ENCODE measurements at places on chromosomes 6 and 20.
A peak's percentile ranks its signal among the peaks of the same experiment; 100 is the strongest.

DNA sequence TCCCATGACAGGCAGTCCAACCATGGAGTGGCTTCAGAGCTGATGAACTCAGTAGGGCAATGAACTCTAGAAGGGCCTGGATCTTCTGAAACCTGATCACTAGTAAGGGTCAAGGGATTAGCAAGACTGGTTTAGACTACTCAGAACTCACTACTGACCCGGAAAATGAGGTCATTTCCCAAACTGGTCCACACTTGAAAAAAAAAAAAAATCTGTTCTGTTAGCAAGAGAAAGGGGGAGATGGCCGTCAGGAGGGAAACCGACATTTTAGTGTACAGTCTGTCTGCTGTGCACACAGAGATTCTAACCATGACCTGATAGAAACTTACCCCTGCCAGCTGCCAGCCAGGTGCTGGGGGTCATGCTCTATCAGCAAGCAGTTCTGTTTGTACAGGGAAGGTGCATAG is 262.4 kb upstream of the AGPAT4 start:
- no peak for DNase-seq

DNA sequence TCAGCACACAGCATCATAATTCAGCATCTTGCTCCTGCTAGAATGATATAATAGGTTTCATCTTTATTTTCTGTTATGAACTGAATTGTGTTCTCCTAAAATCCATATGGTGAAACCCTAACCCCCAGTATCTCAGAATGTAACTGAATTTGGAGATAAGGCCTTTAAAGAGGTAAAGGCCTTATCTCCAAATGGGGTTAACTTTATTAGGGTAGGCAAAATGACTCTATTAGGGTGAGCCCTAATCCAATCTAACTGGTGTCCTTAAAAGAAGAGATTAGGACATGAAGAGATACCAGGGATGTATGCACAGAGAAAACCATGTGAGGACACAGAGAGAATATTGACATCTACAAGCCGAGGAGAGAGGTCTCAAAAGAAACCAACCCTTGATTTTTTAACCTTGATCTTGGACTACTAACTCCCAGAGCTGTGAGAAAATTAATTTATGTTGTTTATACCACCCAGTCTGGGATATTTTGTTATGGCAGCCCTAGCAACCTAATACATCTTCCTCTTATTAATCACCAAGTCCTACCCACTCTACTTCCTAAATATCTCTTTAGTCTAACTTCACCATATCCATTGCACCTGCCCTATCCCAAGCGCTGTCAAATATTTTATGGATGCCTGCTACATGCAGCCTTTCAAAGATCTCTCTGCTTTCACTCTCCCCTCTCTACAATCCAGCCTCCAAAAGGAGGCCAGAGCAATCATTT is 8.5 kb upstream of the MRS2 start:
- DNase-seq, result no peak

DNA sequence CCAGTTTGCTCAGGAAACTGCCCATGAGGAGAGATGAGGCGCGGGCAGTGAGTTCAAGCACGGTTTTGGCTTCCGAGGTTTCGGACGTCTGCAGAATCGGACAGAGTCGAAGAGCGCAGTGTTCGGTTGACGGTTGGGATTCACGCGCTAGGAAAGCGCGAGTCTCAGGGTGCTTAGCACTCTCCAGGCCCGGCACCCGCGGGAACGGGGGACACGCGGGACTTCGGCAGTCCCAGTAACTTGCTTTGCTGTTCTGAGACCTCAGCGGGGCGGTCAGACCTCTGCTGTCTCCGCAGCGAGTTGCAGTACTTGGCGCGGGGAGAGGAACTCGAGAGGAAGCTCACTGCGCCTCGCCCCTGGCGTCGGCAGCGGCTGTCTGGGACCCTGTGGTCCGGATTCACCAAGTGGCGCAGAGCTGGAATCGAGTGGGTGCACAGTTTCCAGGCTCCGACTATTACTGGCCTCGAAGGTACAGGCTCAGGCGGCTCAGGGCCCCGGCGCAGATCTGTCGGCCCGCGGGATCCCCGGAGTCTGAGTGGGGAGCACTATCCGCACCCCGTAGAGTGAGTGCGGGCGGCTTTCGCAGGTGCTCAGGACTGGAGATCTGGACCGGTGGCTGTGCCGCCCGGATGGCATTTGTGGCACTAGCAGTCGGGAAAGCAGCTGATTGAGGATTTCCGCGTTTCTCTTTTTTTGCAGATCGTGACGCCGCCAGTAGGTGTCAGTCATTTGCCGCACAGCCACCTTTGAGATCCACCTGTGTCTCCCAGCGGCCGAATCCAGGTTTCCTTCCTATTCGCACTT is at the start of gene POM121L2:
POM121L2 (minus strand) TSS at position 128 of the 804 bp plus-strand sequence; CDS start at position 25, 103 bp downstream.
- DNase-seq, result peak; percentile 55

- no peak for DNase-seq
Measured at GRCh38 chr20:23151885-23152284, 65.8 kb upstream of the CD93 start.

- peak; percentile 23 for DNase-seq
Measured at GRCh38 chr6:1770968-1771723, 161.4 kb downstream of the FOXC1 start.

DNA sequence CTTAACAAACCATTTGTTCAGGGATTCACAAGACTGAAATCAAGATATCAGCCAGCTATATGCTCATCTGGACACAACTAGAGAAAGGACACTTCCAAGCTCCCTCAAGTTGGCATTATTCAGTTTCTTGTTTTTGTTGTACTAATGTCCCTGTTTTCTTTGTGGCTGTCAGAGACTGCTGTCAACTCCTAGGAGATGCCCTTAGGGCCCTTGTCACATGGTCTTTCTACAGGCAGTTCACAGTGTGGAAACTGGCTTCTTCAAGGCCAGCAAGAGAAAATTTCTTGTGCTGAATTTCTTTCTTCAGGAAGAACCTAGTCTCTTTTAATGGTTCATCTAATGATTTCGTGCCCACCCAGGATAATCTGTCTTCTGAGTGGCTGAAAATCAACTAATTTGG is 677.2 kb upstream of the MAN1A1 start:
- no peak for DNase-seq

- peak; percentile 76 for DNase-seq
Measured at GRCh38 chr20:45347936-45348778, at the start of gene SDC4. SDC4 (minus strand) TSS chr20:45348424; CDS start chr20:45348384, 40 bp downstream.

DNA sequence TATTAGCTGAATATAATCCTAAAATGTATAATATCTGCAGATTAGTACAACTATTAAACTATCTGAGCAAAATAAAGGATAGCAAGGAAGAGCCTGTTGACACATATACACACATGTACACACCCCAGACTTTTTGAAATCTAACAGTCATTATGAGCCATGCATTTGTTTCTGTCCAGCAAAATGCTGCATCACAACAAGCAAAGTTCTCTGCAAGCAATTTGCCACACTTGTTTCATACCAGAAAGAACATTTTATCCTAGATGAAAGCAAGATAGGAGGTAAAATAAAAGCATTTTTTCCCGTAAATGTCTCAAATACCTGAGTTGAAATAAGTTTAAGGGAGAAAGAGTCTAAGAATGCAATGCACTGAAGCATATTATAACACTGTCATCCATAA is 145.2 kb downstream of the COL21A1 start:
- DNase-seq, result no peak

DNA sequence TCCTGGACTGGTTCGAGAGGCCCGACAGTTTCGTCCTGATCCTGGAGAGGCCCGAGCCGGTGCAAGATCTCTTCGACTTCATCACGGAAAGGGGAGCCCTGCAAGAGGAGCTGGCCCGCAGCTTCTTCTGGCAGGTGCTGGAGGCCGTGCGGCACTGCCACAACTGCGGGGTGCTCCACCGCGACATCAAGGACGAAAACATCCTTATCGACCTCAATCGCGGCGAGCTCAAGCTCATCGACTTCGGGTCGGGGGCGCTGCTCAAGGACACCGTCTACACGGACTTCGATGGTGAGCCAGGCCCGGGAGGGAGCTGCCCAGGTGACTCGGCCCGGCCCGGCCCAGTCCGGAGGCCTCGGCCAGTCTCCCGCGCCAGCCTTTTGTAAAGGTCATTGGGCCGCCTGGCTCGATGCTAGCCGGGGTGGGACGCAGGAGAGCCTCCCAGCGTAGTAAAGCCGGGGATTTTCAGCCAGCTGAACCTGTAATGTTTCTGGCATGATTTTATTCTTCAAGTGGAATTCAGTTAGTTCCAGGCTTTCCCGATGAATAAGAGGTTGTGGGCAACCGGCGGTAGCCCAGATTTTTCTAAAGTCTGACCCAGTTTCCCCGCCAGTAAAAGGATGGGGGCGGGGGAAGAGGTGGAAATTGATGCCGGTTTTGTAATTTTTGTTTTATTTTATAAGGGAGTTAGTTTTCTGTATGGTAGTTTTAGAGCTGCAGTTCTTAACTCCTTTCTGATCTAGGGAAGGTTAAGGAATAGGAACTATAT is 1.4 kb downstream of the PIM1 start:
- DNase-seq, result peak; percentile 30

- DNase-seq, result no peak
Measured at GRCh38 chr6:138869398-138869797, 73.5 kb downstream of the ECT2L start.

DNA sequence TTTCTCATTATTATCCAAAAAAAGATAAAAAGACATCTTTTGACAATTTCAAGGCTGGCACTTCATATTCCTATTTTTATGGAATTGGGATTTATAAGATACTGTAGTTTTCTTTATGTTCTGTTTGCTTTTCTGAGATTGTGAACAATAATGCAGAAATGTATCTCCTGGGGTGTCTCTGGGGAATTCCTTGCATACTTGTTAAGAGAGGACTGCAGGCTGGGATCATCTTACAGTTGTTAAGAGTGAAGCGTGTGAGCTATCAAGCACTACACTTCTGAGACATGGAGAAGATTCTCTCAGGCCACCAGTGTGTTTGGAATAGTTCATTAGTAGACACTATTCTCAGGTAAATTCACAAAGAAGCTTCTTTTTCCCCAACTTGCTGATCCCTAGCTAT is 963.3 kb upstream of the GJE1 start:
- DNase-seq, result no peak

DNA sequence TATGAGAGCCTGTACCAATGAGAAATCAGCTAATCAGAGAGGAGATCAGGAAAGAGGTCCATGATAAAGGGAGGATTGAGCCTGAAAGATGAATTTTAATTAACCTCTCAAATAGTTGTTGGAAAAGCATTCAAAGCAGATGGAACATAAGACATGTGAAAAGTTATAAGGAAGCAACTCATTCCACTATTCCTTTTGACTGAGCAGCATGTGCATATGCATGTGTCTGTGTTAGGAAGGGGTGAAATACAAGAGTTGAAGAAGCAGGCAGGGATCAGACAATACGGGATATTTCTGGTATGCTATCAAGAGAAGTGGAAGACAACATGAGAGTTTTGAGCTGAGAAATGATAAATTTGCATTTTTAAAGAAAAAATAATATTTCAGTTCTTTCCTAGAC is 624.8 kb upstream of the PTCHD4 start:
- no peak for DNase-seq

DNA sequence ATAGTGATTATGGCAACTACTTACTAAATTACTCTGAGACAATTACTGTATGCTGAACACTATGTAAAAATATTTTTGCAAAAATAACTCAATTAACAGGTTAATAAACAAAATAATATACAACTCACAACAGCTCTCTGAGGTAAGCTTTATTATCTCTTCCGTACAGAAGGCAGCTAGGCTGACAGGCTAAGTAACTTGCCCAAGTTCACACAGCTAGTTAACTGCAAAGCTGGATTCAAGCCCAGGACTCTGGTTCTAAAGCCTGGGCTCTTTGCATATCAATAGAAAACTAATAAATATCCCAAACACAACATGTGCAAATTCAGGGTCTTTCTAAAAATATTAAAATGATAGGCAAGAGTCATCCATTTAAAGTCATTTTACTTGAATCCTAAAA is 169.5 kb upstream of the BEND3 start:
- DNase-seq, result no peak

DNA sequence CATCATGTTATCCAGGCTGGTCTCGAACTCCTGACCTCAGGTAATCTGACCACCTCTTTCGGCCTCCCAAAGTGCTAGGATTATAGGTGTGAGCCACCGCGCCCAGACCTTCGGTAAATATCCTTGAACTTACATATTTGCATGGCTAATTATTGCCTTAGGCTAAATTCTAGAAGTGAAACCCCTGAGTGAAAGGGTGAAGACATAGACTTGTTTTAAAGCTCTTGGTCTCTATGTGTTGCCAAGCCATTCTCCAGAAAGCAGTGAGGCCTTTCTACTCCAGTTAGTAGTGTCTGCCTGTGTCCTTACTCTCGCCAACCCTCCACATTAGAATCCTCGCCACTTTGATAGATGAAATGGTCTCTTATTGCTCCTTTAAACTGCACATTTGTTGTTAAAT is 2.6 kb upstream of the NOTCH4 start:
- DNase-seq, result no peak

GRCh38 chr6:149593408-149593807 is 27.2 kb downstream of the GINM1 start:
- no peak for DNase-seq

GRCh38 chr6:123898665-123899064 is 95.0 kb downstream of the NKAIN2 start:
- no peak for DNase-seq

DNA sequence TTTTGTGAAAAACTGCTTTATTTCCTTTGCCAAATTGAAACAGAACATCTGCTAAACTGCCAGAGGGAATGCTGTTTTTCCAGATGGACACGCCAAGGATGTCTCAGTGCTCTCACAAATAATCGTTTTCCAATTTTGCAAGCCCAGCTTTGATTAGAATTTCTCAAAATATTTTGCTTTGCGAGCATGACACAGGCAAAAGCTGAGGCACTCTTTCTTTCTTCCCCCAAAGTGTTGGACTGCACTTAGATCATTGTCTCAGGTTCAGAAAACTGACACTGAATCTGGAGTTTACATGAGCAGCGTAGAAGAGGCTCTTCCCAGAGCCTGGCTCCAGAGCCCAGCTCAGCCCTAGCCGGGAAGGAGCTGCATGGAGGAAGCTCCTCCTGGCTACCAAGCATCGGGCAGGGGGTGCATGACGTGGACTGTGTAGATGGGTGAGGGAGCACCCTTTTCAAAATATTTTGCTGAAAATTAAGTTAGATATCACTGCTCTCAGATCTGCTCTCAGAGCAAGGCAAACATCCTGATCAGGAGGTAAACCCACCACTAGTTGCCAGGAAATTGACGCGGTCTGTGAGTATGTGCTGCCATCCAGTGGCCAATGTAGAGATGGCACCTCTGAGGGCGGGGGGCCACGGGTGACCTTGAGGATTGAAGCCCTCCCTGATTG is 107.5 kb downstream of the SLC22A3 start:
- peak; percentile 58 for DNase-seq

DNA sequence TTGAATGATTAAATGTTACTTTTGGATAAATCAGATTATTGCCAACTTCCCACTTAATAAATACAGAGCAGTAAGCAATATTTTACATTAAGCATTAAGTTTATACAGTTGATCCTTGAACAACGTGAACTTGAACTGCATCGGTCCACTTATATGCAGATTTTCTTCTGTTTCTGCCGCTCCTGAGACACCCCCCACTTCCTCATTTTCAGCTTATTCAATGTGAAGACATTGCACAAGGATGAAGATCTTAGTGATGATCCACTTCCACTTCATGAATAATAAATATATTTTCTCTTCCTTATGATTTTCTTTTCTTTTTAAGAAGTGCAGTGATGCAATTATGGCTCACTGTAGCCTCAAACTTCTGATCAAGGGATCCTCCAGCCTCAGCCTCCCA is 167.2 kb downstream of the LINC00237 start:
- DNase-seq, result no peak
